Eye (tissue), 1 donor: ENCODE measurements at places on chromosomes 16 and 17.

- no peak for DNase-seq
These were observed 58.3 kb downstream of the B9D1 start for GRCh38 chr17:19304209-19304608.

DNA sequence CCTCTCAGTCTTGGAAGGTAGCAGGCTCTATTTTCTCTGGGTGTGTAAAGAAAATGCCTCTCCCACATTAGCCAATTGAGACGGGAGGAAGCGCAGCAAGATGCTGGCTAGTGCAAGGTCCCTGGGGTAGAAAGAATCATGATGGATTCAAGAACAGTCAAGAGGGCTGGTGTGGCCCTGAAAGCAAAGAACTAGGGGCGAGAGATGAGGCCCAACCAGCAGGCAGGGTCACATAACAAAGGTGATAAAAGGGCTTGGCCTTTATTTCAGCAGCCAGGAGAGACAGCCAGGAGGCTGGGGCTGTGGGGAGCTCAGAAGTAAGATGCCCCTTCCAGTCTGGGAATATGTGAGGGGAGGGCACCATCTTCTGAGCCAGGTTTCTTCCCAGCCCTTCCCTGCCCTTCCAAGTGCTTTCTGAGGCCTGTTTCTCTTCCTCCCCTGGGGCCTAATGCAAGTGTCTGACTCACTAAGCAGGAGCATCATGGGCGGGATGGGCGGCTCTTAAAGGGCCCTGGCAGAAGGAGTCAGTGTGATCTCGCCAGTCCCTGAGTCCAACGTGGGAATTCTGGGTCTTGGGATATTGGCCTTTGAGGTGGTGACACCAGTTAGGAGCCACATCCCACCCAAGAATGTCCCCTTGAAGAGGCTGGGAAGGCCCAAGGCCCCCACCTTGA is 3.9 kb upstream of the NLRC5 start:
- no peak for DNase-seq

DNA sequence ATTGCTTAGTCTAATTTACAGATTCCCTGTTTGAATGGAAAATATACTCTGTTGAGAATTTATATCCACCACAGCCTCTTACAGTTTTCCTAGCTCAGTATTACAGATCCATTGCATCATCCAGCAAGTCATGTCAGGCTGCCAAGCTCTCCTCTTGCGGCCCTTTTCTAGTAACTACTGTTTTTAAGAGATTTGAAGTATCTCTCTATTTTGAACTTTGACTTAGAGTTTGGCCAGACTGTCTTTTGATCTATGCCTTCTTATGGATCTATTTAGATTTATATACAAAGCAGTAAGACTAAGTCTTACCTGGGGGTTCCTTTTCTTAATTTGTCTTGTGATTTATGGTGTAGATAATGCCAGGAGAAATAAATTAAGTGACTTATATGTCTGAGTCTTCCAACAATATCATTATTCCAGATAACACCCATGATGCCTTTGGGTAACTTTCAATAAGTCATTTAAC is 53.1 kb upstream of the ABCC11 start:
- DNase-seq = no peak

DNA sequence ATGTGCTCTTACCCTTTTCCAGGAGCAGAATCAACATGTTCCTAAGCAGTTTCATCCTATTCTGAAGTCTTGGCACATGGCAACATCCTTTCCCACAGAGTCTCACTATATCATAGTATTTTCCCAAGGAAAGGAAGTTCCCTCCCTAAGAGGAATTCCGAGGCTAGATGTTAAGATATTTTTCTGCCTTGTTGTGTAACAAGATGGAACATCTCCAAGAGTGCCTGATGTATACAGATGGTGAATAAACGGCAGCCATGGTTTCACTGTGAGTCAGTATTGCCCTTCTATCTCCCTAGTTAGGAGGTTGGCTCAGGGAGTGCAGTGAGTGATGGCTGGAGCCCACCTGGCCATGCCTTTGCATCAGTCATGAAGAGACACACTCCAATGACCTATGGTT is 48.2 kb downstream of the SPACA3 start:
- no peak for DNase-seq

DNA sequence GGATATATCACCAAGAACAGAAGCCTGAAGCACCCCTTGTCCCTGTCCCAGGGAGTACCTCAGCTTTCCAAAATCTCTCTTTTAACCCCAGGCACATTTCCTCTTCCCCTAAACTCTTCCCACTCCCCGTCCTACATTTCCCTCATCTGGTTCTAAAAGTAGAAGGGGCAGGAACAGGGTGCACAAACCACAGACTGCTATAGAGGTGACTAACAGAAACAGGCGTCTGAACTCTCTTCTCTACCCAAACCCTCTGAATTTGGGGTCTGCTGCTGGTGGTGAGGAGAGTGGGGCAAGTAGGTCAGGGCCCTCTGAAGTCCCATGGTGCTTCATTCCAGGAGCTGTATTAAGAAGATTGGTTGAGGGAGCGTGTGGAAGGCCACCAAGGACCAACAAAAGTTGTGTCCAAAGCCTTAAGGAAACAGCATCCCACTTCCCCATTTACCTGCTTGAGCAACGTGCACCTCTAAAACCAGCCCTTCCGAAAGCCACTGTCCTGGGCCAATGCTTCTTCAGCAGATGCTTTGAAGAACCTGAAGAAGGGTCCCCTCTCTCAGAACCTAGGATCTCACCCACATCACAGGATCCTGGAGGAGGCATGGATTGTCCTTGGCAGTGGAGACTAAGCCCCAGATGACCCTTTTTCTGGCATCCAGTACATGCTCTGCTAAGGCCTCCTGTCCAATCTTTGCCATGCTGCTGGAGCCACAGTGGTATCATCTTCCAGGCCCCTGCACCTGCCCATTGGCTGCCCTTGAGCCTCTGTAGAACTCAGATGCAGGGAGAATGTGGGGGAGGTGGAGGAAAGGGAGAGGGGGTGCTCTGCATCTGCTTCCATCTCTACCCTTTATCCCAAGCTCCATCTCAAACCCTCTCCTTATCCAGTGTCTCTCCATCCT is 5.7 kb upstream of the NR1D1 start:
- no peak for DNase-seq

GRCh38 chr17:6244253-6244652 is 174.1 kb downstream of the WSCD1 start:
- DNase-seq = no peak

DNA sequence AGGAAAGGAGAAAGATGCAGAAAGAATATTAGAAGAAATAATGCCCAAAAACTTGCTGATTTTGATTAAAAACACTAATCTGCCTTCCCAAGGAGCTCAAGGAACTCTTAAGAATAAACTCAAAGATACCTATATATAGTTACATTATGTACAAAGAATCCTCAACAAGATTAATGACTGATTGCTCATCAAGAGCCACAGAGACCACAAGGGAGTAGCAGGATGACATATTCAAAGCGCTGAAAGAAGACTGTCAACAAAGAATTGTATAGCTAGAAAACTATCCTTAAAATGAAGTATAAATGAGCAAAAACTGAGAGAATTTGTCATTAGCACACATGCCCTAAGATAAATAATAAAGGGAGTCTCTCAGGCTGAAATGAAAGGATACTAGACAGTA is 6.2 kb downstream of the LPCAT2 start:
- no peak for DNase-seq

DNA sequence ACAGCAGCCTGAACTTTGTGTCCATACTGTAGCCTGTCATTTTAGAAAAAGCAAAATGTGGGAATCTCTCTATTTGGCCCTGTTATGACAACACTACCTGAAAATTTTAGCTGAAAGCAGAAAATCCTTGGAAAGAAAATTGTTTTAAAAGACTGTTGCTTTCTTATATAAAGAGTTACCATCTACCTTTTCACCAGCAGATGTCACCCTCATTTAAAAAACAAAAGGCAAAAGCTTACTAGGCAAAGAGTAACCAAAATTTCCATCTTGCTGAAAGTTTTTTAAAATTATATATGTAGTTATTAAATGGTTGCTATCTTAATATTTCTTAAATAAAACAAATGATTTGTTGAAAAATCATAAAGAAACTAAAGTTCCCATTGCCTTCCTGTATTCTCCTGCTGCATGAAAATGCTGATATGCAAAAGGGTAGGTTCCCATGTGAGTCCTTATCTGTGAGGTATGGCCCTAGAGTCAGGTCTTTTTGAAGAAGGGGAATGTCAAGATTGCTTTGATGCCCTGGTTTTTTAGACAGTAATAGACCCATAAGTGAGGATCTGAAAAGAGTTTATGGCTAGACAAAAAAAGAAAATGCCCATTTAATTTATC is 61.0 kb downstream of the TNRC6C start:
- peak; percentile 62 for DNase-seq

DNA sequence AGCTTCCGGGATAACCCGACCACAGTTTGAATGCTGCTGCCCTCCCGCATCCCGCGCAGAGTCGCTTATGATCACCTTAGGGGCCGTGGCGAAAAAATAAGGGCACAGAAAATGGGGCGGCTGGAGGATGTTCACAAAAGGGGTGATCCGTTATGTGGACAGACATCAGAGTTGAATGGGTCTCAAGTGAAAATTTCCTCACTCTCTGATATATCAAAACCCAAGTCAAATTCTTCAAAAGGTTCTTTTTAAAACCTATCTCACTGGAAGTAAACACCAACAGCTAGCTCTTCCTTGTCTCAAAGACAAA is 400 bp upstream of the CEP112 start:
- DNase-seq = no peak

DNA sequence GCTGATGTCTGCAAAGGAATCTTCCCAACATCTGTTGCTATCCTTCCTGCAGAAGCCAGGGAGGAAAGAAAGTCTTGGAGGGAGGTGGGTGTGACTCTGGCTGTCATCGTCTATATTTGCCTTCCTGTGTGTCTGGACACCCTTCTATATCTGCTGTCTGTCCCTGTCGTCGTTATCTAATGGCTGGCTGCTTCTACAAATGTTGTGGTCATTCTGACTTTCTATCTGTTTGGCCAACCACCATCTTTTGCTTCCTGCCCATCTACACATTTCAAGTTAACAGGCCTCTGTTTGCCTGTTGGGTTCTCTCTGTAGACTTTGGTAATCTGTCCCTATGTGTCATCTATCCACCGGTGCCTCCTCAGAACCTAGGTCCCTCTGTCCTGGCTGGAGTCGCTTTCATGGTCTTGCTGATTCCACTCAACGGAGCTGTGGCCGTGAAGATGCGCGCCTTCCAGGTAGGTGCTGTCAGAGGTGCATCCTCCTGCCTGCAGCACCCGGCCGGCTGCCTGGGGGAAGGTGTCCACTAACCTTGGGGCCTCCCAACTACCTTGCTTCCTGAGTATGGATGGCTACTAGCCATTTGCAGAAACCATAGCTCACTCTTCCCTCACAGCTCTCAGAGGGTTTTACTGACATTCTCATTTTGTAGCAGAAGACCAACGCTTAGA is 30.2 kb downstream of the ABCC3 start:
- DNase-seq = no peak

DNA sequence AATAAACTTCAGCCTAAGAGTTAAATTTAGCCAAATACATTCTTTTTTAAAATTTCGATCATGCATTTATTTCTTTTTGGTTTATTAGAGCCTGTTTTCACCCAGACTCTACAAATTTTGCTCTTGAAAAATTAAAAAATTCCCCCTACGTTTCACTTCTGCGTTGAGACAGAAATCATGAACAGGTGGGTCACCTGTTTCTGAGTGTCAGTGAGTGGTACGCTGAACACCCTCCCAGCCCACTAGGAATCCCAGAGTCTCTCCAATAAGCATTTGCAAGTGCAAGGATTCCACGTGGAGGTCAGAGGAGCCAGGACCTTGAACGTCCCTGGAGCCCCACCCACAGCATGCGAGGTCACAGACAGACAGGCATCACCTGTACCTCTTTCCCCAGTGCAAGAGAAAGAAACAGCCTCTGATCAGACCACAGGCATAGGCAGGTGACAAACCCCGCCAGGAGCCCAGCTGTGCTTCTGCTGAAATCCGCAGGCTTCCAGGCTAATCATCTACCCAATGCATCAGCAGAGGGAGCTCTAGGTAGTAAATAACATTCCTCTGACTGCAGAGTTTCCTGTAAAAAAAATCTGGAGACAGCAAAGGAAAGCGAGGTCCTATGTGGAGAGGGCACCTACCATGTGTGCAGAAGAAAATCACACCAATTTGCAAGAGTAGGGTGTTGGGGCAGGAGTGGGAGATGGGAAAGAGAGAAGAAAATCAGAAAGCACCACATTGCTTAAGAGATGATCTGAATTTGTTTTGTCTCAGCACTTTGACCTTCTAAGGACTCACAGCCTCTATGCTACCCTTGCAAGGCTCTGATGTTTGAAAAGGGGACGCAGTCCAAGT is 5.9 kb upstream of the XYLT1 start:
- peak; percentile 87 for DNase-seq

DNA sequence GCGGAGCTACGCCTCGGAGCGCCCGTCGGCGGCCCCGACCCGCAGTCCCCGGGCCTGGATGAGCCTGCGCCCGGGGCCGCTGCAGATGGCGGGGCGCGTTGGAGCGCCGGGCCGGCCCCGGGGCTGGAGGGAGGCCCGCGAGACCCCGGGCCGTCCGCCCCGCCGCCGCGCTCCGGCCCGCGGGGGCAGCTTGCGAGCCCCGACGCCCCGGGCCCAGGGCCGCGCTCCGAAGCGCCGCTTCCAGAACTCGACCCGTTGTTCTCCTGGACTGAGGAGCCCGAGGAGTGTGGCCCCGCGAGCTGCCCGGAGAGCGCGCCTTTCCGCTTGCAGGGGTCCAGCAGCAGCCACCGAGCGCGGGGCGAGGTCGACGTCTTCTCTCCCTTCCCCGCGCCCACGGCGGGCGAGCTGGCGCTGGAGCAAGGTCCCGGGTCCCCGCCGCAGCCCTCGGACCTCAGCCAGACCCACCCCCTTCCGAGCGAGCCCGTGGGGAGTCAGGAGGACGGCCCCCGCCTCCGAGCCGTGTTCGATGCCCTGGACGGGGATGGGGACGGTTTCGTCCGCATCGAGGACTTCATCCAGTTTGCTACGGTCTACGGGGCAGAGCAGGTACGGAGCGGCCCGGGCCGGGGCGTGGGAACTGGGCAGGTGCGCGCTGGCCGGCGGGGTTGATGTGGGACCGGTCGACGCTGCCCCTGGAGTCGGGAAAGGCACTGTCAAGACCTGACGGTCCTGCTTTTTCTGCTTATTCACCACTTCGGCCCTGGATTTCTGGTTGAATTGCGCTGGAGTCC is 861 bp downstream of the RAB11FIP3 start:
- DNase-seq = peak; percentile 54

GRCh38 chr16:53309457-53309856 is 124.8 kb upstream of the RBL2 start:
- no peak for DNase-seq

DNA sequence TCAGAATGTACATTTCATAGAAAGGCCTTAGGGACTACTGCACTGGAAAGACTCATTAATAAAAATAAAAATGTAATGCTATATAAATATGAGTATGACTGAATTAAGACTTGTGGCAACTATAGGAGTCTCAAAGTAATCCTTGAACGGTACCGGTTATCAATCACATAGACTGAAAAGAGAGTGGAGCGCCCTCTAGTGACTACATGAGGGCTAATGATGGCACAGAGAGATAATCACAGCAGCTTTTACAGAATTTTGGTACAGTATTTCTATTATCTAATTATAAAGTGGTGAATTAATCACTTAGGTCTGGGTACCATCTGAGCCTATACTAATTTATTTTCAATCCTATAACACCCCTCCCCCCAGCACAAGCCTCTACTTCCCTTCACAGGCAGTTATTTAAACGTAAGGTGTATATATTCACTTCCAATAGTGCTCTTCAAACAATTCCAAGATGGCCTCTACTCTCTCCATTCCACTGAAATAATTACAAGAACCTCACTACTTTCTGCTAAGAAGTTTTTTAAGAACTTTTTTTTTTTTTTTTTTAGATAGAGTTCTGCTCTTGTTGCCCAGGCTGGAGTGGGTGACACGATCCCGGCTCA is 40.7 kb upstream of the ANKFY1 start:
- peak; percentile 81 for DNase-seq
